ENCODE measurements at places on chromosomes 7 and 10. TPM values are rescaled to one million over a fixed set of nuclear protein-coding genes. Genes with fewer than 3 reads are reported as not detected.

- no peak overlapping the region for H3K4me3 ChIP-seq
- peaks cover 8% of the 10 kb centered on the region for H3K4me1 ChIP-seq
- H3K36me3 ChIP-seq: peaks cover 3% of the 10 kb centered on the region
- H3K27ac ChIP-seq: no peak overlapping the region
- no peaks in the 10 kb centered on the region for H3K27me3 ChIP-seq
Observed at GRCh38 chr7:47317487-47317886, 264.4 kb downstream of the TNS3 start.

GRCh38 chr7:50270531-50271018 is 33.9 kb upstream of the IKZF1 start:
- no peaks in the 10 kb centered on the region for H3K27me3 ChIP-seq
- H3K4me3 ChIP-seq: no peak overlapping the region
- no peaks in the 10 kb centered on the region for H3K36me3 ChIP-seq
- no peak for DNase-seq
- H3K27ac ChIP-seq: no peak overlapping the region
- no peaks in the 10 kb centered on the region for H3K4me1 ChIP-seq

DNA sequence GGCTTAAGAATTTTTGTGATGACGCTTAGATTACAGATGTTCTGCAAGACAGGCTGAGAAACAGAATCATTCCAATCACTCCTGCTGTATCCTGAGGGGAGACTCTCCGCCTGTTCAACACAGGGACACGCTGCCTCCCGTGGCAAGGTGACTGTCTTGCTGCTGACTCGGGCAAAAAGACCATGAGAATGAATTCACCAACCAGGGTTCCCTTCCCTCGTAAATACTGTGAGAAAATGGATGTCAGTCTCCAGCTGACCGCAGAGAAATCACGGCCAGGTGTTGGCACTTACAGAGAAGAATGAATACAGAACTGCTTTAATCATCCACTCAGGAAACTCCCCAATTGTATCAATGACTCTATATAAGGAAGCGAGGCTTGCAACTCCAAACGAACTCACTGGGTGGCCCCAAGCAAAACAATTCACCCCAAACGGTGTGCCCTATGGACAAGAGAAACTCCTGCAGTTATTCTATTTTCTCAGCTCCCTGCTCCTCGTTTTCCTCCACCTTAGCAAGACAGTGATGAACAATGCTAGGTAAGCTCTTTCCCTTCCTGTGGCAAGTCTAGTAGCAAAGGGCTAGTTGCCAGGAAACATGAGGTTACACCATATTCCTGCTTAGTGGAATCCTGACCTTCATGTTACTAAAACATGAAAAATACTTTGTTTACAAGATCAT is 22.8 kb downstream of the GNA12 start:
- peak; percentile 81 for DNase-seq
- H3K4me3 ChIP-seq: no peak overlapping the region
- no peaks in the 10 kb centered on the region for H3K36me3 ChIP-seq
- peak overlapping the region; percentile 89 for H3K27ac ChIP-seq

DNA sequence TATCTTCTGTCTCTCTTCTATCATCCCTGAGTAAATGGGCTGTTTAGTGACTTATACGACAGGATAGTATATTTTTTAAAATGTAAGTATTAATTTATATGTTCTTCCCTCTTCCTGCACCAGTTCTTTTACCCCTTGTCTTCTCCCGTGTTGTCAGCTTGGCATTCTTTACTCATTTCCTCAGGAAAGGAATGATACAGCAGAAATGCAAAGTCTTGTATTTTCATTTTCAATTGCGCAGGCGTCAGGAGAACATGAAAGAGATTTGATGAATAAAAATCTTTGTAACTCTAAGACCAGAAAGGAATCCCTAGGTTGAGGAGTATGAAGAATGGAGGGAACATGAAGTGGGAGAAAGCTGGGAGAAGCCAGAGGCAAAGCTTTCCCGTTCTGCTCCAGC is 18.8 kb upstream of the VPS41 start:
- no peak overlapping the region for H3K27ac ChIP-seq
- no peak for DNase-seq
- H3K4me3 ChIP-seq: no peak overlapping the region
- H3K27me3 ChIP-seq: no peaks in the 10 kb centered on the region
- H3K36me3 ChIP-seq: no peaks in the 10 kb centered on the region

CLCN1 gene
- total RNA-seq: not detected
